Activated CD4-positive, alpha-beta T cell treated with anti-CD3 and anti-CD28 coated beads, Interleukin-2, amount 10 ng/mL, durations not matched to agents 7 days and 5 days (primary cell): ENCODE measurements at places on chromosomes 7 and 10. TPM values are rescaled to one million over a fixed set of nuclear protein-coding genes. Genes with fewer than 3 reads are reported as not detected.
A peak's percentile ranks its signal among the peaks of the same experiment; 100 is the strongest.

DNA sequence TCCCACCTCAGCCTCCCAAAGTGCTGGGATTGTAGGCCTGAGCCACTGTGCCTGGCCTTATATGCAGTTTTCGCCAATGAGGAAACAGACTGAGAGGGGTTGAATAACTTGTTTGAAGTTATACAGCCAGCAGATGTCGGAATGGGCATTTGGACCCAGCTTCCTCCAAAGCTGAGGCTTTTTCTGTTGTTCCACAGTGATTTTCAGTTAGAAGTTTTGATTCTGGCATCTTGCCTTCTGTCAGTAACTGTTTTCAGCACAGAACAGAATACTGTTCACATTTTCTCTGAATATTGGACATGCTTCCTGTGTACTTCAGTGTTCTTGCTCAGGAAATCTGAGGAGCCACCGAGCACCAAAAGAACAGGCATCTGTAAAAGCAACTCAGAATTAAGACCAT is 287.2 kb downstream of the CAMK1D start:
- H3K27me3 ChIP-seq = no peaks in the 10 kb centered on the region
- H3K36me3 ChIP-seq = no peaks in the 10 kb centered on the region
- H3K4me1 ChIP-seq = peaks cover 49% of the 10 kb centered on the region
- no peak for DNase-seq
- no peak overlapping the region for H3K4me3 ChIP-seq

GRCh38 chr7:96479015-96479645 is 157.2 kb upstream of the SLC25A13 start:
- H3K36me3 ChIP-seq = peaks cover 5% of the 10 kb centered on the region
- H3K27ac ChIP-seq = peak overlapping the region; percentile 94
- H3K4me3 ChIP-seq = peak overlapping the region; percentile 48
- H3K27me3 ChIP-seq = no peaks in the 10 kb centered on the region
- peak; percentile 17 for DNase-seq

GRCh38 chr7:135365721-135366120 is 132.1 kb downstream of the STRA8 start:
- H3K4me1 ChIP-seq = peaks cover 2% of the 10 kb centered on the region
- no peak overlapping the region for H3K4me3 ChIP-seq
- peaks cover 18% of the 10 kb centered on the region for H3K36me3 ChIP-seq
- no peak for DNase-seq
- H3K27ac ChIP-seq = no peak overlapping the region
- no peaks in the 10 kb centered on the region for H3K27me3 ChIP-seq

The RELN gene
- total RNA-seq = not detected

GRCh38 chr10:126840576-126841135 is 64.6 kb upstream of the DOCK1 start:
- no peak for DNase-seq
- H3K4me1 ChIP-seq = no peaks in the 10 kb centered on the region
- H3K36me3 ChIP-seq = no peaks in the 10 kb centered on the region
- no peaks in the 10 kb centered on the region for H3K27me3 ChIP-seq
